DMS153 (cell line): ENCODE measurements at places on chromosomes 7 and 10.
A peak's percentile ranks its signal among the peaks of the same experiment; 100 is the strongest.

GRCh38 chr7:2029211-2029905 is 203.4 kb downstream of the MAD1L1 start:
- DNase-seq = no peak

DNA sequence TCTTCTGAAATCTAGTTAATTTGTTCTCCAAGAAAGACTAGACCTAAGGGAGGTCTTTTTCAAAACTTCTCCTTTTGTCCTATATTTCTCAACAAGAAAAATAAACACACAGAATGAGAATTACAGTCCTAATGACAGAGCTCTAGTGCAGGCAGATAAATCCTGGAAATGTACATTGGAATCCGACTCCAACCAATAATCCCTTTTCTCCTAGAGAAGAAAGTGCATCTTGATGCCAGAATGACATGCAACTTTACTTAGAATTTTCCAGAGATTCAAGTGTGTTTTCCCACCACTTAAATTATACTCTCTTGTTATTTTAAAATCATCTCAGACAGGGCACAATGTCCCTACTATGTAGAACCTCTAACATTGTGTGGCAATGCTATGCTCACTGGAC is 68.2 kb downstream of the MET start:
- no peak for DNase-seq

DNA sequence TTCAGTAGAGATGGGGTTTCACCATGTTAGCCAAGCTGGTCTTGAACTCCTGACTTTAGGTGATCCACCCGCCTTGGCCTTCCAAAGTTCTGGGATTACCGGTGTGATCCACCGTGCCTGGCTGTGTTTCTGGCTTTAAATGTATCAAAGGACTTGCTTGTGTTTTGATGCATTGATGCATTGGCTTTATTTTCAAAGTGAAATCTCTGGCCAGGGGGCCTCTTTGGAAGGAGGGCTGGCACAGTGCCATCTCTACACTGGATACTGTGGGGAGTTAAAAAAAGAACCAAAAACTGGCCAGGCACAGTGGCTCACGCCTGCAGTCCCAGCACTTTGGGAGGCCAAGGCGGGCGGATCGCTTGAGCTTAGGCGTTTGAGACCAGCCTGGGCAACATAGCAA is 16.0 kb downstream of the MNX1 start:
- DNase-seq = no peak

GRCh38 chr10:84818961-84819360 is 490.6 kb downstream of the CCSER2 start:
- no peak for DNase-seq

DNA sequence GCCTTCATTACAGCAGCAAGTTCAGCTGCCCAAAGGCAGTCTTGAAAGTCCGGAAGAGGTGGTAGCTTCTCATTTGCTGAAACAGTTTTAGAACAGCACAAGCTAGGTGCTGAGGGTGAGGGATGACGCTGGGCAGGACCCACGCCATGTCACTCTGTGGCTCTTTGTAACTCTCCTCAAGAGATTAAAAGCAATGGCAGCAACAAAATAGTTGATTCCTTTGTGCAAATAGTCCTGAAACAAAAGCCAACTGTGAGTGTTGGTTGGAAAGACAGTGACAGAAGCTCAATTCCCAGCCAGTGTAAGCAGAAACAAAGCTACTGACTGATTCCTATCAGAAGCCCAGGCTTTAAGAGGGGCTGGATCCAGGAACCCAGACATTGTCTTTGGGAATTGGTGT is 47.6 kb upstream of the AQP1 start:
- DNase-seq = no peak

- no peak for DNase-seq
Measured at GRCh38 chr10:114823077-114823463, 1.5 kb downstream of the FHIP2A start.

GRCh38 chr7:154873500-154874121 is 129.3 kb downstream of the PAXIP1 start:
- no peak for DNase-seq

DNA sequence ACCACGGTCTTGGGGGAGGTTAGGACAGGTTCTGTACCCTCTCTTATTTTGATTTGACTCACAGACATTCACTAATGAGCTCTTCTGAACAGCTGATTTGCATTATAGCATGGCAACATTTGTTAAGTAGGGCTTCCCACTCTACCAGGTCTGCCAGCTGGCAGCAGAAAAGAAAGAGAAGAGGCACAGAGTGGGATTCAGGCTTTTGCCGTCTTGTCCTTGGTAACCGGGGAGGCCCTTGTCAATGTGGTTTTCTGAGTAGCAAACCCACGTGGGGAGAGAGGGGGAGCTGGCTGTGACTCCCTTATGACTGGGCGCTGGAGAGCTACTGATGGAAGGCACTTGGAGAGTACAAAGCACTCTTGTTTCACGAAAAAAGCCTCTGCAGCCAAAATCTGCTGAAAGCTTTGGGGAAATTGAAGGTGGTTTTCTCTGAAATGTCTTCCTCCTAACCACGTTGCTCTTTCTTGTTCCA is 355.3 kb upstream of the GALNT17 start:
- DNase-seq = no peak

DNA sequence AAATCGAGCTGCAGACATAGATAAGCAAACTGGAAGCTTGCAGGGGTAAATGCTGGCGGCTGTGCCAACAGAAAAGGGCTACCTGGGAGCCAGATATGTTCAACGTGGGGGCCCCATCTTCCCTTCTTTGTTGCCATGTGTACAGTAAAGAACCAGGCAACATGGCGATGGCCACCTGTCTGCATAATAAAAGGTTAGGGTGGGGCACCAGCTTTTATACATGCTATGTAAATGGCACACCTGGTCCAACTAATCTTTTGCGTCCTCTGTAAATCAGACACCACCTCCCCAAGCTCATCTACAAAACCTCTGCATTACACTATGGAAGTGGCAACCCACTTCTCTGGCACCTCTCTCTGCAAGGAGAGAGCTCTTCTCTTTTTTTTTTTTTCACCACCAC is 13.9 kb downstream of the BUD31 start:
- peak; percentile 77 for DNase-seq

GRCh38 chr7:139035586-139036353 is at the start of gene ZC3HAV1L:
ZC3HAV1L (minus strand) TSS chr7:139036042; CDS start chr7:139036017, 25 bp downstream.
- peak; percentile 40 for DNase-seq

- DNase-seq = no peak
Measured at GRCh38 chr7:146022776-146023175, 93.8 kb upstream of the CNTNAP2 start.

DNA sequence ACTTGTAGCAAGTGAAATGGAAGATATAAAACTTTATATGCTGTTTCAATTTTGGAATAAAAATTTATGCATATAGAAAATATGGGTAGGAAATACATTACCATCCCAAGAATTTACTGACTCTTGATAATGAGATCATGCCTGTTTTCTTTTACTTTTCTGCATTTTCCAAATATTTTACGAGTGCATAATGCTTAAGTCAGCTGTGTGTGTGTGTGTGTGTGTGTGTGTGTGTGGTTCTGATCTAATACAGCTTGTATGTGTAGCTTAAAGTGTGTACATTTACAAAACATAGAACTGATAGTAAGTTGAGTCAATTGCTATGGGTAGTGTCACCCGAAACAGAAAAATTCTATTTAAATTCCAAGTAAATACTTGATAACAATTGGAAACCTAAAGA is 315.9 kb upstream of the LRRN3 start:
- no peak for DNase-seq

DNA sequence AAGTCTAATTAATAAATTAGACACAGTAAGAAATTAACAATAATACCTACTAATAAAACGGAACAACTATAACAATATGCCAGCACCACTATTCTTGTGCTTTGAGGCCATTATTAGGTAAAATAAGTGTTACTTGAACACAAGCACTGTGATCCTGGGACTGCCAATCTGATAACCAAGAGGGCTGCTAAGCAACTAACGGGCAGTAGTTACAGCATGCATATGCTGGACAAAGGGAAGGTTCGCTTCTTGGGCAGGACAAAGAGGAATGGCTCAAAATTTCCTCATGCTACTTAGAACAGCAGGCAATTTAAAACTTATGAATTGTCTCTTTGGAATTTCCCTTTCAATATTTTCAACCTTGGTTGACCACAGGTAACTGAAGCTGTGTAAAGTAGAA is 718.6 kb downstream of the SORCS3 start:
- DNase-seq = no peak

- no peak for DNase-seq
Measured at GRCh38 chr10:117796130-117796745, 250.5 kb downstream of the RAB11FIP2 start.

GRCh38 chr7:145645135-145645515 is 471.5 kb upstream of the CNTNAP2 start:
- no peak for DNase-seq

DNA sequence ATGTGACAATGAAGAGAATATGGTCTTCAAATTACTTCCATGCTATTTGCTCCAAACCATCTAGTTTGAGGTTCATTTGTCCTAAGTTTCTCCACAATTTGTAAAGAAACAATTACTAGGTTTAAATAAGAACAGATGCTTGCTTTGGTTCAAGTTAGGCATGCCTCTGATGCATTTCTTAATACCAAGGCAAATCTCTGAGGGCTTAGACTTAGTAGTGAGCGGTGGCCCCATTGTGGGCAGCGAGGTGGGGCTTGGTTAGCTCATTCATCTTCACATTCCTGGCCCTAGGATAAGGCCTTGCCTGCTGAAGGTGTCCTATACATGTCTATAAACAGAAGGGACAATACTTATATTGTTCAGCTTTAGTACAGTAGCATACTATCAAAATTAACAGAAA is 52.4 kb upstream of the RHEB start:
- no peak for DNase-seq

DNA sequence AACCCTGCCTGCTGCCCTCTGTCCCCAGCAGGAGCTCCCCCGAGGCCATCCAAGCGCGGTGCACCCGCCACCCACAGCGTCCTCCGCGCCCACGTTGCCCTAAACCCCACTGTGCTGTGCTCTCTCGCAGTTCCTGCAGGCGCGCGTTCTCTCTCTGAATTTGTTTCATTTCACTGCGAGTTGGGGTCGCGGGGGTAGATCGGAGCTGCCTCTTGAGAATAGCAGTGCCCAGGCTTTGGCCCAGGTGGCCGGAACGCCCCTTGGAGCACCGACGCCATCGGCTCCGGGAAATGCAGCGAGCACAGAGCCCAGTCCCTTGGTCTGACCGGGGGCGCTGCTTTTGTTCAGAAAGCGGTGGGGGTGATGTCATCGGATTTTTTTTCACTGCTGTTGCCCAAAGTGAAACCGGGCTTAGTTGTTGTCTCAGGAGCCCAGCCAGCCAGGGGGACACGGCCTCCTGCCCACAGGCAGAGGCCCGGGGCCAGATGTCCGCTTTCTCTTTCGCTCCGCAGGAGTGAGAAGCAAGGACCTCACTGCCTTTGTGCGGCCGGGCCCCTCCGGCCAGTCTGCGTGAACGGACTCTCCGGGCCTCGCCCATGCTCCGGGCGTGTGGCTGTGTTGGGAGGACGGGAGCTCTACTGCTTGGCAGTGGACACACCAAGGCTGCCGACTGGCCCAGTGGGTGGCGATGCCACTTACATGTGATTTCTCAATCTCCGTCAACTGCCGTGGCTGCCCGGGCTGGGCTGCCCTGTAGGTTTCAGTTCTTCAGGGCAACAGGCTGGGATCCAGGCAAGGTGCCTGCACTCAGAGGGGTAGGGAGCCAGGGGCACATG is 43.1 kb downstream of the FOXK1 start:
- peak; percentile 59 for DNase-seq

DNA sequence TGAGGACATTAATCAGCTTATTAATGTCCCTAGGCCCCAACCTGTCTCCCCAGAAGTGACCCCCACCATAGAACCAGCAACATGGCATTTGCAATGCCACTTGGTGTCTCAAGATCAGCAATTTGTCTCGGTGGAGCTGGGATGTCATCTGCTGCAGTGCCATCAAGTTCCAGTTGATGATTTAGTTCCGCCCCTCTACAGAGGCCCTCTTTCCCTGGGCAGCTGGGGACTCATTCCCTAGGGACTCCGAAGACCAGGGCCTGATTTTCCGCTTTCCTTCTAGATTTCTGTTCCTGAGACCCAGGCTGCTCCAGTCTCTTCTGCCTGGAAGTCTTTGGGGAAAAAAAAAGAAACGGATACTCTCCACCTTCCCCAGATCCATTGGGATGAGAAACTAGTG is 122.5 kb upstream of the NANOS1 start:
- no peak for DNase-seq

DNA sequence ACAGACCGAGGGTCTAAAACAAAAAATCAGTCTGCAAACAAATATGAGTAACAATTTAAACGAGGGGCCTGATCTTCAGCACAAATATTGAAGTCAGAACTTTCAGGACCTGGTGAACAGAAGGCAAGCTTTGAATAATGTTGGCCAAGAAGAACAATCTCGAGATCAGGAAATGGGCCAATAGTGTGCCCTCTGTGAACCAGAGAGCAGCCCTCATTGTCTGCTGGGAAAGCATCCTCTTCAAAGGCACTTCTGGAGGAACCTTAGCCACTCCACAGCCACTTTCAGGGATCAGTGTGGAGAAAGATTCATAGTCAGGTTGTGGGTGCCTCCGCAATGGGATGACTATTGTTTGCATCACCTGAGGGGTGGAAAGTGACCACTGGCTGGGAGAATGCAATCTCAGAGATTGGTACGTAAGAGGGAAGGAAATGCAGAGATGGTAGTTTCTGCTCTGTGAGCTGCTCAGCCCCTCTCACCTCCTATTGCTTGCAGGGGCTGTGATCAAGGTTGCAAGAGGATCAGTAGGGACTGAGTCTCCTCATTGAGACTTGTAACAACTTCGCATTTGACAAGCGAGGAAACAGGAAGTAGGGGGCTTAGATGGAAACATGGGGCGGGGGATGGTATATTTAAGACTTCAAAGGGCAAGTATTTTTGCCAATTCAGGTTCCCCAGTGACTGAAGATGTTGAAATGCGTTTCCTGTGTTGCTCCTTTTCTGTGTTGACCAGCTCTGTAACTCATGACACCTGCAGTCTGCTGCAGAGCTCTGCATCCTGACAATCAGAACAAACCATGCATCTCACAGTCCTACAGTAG is 28.4 kb upstream of the IFRD1 start:
- DNase-seq = no peak

DNA sequence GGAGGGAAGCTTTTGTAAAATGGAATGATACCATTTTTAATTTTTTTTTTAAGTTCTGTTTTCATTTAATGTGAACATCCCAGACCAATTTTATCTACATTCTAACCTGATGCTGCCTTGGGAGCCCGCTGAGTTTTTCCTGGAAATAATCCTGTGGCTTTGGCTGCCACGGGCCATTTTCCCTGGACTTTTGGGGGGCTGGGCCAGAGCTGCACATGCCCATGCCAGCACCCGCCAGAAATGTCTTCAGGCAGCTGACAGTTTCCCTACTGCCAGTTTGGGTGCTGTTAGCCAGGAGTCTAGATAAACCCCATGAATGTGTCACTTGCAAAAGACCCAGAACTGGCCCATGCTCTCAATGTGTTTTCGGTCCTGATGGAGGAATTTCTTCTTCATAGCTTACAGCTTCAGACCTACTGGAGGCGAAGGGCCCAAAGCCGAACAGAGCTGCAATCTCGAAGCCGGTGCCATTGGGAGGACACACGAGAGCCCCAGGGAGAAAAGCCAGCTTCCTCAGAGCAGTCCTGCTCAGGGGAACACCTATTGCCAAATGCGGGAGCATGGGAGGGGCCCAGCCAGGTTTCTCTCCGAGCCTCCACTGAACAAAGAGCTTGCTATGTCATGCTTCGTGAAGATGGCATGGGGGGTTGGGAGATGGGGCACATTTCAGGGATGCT is 444.2 kb upstream of the MKI67 start:
- no peak for DNase-seq
